Stimulated activated naive CD4-positive, alpha-beta T cell treated with Interleukin-2 at 50 U/mL for 16 hours (primary cell): ENCODE measurements at places on chromosomes 16 and 17.
A peak's percentile ranks its signal among the peaks of the same experiment; 100 is the strongest.

DNA sequence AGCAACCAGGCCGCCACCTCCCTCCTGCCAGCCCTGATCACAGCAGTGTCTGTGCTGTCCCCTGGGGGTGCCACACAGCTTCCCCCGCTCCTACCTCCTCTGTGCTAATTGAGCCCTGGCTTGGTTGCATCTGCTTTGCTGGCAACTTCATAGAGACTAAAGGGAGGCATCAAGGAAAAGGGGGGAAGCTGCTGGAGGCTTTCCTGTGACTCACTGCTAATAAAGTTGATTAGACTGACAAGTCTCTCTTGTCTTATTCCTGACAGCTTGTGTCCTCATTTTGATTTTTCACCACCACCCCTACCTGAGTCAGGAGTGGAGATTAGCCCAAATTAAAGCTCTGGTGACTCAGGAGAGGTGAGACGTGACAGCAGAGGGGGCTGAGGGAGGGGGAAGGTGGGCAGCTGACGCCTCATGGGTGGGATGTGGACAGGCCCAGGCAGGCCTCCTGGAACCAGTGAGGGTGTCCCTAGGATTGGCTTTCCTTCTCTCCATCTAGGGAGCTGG, 310.0 kb downstream of the CBLN1 start:
- DNase-seq: no peak

DNA sequence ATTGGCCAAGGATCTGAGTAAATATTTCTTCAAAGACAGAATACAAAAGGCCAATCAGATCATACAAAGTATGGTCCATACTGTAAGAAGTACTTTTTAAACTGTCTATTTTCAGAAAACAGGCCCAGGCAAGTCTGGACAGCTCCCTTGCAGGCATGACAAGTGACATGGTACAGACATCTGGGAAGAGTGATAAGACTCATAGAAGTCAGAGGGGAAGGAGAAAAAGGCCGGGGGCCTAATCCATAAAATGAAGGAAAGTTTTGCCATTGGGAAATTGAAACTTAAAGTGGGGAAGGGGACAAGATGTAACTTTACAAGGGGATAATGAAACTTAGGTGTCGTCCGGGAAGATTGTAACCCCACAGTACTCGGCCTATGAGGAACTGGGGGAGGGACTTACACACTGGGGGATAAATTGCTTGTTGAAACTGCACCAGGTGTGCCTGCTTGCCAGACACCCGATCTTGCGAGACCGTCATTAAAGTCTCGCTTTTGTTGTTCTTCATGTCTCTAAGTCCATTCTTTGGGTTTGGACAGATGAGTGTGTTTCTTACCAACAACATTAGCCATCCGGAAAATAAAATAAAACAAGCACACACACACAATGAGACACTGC, 684.0 kb downstream of the CDH11 start:
- DNase-seq: no peak

DNA sequence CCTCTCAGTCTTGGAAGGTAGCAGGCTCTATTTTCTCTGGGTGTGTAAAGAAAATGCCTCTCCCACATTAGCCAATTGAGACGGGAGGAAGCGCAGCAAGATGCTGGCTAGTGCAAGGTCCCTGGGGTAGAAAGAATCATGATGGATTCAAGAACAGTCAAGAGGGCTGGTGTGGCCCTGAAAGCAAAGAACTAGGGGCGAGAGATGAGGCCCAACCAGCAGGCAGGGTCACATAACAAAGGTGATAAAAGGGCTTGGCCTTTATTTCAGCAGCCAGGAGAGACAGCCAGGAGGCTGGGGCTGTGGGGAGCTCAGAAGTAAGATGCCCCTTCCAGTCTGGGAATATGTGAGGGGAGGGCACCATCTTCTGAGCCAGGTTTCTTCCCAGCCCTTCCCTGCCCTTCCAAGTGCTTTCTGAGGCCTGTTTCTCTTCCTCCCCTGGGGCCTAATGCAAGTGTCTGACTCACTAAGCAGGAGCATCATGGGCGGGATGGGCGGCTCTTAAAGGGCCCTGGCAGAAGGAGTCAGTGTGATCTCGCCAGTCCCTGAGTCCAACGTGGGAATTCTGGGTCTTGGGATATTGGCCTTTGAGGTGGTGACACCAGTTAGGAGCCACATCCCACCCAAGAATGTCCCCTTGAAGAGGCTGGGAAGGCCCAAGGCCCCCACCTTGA, 3.9 kb upstream of the NLRC5 start:
- DNase-seq: peak; percentile 12

- no peak for DNase-seq
Measured at GRCh38 chr17:692116-692515, 22.5 kb downstream of the VPS53 start.

DNA sequence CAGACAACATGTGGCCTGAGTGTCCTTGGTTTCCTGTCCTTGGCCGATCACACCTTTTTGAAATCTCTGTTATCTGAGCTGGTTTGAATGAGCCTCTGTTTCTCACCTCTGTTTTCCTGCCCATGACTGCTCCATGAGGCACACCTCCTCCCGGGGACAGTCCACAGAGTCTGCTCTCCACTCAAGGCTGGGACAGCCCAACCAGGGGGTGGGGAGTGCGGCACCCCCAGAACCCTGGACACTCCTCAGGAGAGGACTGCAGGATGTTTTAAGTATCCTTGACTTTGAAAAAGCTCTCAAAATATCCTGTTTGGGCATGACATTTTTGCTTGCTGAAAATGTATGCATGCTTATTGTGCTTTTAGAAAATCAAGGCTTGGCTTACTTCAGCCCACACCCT, 333.0 kb upstream of the N4BP1 start:
- no peak for DNase-seq

DNA sequence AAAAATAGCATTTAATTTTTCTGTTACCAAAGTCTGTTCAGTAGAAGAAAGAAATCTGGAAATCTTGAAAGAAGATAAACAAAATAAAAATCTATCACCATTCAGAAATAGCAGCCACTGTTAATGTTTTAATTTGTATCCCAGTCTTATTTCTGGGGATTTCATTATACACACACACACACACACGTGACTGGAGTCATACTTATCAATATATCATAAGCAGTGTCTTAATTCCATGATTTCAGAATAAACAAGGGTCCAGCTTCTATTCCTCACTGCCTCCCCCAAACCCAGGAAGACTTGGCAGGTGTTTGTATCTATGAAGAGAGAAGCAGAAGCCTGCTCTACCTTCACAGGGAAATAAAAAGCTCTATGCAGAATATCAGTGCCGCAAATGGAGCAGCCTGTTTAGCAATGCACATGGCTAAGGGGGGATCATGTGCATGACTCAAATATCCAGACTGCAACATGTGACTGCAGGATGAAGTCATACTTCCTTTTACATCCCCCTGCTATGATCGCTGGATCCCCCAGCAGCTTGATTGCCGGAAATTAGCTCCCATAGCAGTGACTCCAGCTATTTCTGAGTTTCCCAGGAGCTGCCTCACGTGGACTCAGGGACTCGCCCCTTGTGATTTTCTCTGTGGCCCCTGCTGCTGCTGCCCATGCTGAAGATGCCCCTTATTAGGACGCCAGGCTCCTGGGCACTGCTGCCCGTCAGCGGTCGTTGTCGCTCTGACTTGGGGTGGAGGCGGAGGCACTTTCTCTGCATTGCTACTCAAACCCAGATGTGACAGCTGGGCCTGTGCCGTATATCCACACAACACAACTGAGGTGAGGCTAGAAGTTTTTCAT, 341.0 kb downstream of the CPPED1 start:
- no peak for DNase-seq

DNA sequence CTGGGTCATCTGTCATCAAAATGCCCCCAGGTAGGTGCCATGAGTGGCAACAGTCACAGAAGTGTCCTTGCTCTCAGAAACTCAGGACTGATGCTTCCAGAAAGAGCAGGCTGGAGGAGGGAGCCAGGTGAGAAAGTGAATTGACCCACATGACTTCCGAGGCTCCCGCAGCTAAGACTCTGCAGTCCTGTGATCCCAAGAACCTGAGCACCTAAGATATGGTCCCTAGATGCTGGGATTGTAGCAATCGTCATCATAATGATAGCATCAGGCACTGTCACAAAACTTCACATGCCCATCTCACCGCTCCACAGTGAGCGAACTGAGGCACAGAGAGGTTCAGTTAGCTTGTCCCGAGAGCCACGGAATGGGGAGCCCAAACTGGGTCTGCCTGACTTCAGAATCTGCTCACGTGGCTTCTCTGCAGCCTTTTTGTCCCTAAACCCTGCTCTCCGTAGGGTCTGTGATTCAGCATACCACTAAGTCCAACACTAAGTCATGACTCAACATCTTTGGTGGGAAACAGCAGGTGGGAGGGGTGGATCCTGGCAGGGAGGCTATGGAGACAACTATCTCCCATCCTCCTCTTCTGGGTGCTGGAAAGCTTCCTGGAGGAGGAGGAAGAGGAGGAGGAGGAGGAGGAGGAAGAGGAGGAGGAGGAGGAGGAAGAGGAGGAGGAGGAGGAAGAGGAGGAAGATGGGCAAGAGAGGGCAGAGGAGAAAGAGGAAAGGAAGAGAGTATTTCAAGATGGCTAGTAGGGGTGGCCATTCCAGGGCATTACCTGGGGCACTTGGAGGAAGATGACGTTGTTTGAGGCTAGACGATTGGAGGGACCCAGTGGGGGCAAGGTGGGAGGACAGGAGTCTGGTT, 55.5 kb upstream of the DLX4 start:
- DNase-seq: no peak

- no peak for DNase-seq
Measured at GRCh38 chr16:10946308-10946707, 1.9 kb downstream of the CLEC16A start.

- DNase-seq: no peak
Measured at GRCh38 chr17:2532146-2532720, 20.5 kb upstream of the METTL16 start.

- no peak for DNase-seq
Measured at GRCh38 chr16:5918567-5919130, 821.1 kb upstream of the EEF2KMT start.

DNA sequence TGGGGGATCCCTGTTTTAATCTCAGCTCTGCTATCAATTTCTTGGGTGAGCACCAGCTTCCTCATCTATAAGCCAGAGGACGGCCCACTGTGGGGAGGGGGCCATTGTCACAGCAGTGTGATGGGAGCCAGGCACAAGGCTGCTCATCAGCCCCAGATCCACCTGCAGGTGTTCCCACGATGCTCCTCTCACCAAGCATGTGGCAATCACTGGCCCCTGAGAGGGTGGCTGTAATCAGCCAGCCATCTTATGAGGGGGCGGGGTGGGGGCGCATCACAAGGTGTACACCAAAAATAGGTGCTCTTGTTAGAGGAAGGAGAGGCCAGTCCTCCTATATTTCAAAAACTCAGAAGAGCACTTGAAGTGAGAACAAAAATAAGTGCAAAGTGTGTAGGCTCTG, 31.2 kb downstream of the HNF1B start:
- DNase-seq: no peak

DNA sequence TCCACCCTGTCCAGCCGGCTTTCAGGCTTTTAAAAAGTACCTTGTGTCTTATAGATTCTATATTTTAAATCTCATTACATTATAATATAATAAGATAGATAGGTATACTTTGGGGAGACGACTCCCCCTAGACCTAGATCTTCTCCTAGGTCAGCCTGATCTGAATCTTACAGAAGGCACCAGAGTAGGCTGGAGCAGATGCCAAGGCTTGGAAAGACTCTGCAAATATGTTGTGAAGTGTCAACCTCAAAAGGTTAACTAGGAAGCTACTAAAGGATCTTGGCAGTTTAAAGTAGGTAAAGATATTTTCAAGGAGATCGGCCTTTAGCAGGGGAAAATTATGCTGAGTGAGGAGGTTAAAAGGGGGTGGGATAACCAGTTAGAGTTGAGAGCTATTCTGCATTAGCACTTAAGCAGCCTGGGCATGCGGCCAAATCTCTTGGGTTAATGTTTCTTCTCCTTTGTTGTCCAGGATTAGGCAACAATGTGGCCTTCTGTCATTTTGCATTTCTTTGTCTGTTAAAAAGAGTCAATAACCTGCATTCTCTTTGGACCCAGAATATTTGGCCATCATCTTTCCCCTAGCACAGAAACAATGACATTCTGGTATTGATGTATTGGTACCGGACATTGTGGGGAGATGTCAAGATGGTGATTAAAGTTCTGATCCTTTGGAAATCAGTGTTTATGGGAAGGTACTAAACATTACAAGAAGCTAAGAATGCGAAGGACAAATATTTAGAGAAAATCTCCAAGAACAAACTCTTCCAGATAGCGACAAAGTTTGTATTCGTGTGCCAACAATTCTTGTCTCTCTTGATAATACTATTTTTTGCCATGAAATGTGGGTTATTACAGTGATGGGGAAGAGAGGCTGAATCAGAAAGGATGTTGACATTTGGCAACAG, 51.2 kb upstream of the DHX40 start:
- DNase-seq: no peak

- DNase-seq: no peak
Measured at GRCh38 chr17:20141198-20141972, 132.2 kb downstream of the SPECC1 start.

DNA sequence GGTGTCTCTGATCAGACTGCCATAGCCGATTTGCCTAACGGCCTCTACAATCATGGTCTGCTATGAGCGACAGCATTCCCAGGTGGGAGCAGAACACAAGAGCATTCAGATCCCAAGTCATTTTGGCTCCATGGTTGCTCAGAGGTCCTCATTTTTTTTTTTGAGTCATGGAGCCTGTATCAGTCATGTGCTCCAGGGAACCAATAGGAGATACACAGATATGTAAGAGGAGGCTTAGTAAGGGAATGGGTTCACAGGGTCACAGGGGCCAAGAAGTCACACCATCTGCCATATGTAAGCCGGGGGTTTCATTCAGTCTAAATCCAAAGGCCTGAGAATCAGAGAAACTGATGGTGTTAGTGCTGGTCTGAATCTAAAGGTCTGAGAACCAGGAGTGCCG, 36.8 kb downstream of the CPPED1 start:
- DNase-seq: no peak

GRCh38 chr16:1823821-1824220, 2.8 kb downstream of the HAGH start:
- no peak for DNase-seq

DNA sequence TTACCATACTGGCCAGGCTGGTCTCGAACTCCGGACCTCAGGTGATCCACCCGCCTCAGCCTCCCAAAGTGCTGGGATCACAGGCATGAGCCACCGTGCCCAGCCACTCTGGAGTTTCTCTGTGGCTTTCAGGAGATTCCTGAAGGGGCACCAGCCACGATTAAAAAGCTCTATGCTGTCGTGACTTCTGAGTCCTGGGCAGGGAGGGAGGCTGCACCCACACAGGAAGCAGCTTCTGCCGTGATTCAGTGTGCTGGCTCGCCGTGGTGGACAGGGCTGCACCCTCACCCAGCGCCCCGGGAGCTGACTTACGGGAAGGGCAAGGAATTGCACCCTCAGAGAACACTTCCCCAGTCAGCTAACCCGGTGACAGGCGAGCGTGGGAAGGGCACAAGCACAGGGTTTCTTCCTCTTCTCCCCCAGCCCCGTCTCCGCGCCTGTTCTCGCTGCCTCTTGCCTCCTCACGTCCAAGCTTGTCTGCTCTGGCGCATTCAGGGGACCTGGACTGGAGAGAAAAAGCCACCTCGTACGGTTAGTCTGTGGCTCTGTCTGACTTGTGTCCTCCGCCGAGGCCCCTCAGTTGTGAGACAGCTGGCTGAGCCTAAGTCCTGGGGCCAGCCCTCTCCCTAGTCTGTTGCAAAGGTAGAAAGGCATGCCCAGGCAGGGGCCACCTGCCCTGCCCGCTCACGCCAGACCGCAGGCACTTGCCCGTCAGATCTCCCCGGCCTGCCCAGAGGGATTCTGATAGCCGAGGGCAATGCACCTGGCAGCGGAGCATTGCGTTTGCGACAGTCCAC, 145.0 kb downstream of the SEC14L1 start:
- no peak for DNase-seq

GRCh38 chr17:71107136-71107535, 937.8 kb downstream of the KCNJ2 start:
- no peak for DNase-seq

- DNase-seq: no peak
Measured at GRCh38 chr17:43319293-43320124, 79.3 kb upstream of the ARL4D start.
